NCI-H2081 treated with DMSO at 0.1 percent for 48 hours (cell line): ENCODE measurements at places on chromosomes 5 and 9.

- DNase-seq: no peak
Measured at GRCh38 chr5:94849821-94850736, 231.6 kb downstream of the SLF1 start.

DNA sequence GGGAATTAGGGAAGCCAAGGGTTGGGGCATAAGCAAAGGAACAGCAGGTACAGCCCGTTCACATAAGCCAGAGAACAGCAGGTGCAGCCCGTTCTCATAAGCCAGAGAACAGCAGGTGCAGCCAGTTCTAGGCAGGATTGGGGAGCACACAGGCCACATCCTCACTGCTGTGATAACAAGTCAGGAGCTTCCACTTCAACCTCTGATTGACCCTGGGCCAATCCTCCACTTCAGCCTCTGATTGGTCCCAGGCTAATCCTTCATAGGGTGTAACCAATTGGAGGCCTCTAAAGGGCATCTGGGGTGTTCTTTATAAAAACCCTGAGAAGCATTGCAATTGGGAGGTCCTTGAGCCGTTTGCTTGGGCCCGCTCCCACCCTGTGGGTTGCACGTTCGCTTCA lies 27.5 kb downstream of the CEL start:
- no peak for DNase-seq

- no peak for DNase-seq
Measured at GRCh38 chr5:143008809-143009521, 238.8 kb downstream of the ARHGAP26 start.

- no peak for DNase-seq
Measured at GRCh38 chr5:159033351-159033657, 66.4 kb downstream of the EBF1 start.

DNA sequence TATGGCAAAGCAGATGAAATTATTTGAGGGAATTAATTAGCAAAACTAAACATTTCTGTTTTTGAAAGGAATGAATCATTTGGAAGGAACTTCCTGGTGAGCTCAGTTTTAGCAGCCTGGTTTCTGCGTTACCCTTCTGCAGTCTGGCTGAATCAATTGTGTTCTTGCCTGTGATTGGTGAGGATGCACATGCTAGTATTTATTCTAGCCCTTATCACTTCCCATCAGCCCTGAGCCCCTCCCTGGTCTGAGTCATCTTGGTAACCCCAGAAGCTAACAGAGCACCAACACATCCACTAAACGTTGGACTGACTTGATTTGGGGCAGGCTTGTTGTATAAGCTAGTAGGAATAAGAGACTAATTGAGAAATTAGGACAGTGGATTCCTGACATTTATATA lies 6.6 kb downstream of the TJP2 start:
- DNase-seq: no peak

DNA sequence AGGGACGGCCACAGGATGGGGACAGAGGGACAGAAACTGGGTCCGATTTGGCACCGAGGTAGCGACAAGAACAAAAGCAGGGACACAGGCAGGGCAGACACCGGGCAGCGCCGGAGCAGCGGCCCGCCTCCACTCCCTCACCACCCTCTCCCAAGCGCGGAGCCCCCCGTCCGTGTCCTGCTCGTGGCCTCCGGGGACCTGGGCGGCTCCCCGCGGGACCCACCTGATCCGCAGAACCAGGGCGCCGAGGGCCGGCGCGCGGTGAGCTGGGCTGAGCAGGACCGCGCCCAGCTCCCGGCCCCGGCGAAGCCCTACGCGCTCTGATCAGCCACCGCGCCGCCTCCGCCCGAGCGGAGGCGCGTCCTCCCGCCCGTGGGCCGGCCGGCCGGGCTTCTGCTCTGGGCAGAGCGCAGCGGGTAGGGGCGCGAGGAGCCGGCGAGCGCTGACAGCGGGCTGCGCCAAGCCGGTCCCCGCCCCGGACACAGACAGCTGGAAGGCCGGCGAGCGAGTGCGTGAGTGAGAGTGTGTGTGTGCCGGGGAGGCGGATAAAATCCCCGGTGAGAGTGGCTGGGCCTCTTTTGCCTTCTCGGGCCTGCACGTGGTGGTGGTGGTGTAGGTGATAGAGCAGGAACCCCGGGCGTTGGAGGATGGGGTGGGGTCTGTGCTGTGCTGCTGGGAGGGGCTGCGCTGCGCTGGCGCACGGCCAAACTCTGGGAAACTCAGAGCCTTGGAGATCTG lies at the start of gene GGTA1:
TSS of gene GGTA1 (minus strand) at position 418 of the 738 bp plus-strand sequence. CDS start 31,922 bp downstream, outside the sequence.
- DNase-seq: no peak

DNA sequence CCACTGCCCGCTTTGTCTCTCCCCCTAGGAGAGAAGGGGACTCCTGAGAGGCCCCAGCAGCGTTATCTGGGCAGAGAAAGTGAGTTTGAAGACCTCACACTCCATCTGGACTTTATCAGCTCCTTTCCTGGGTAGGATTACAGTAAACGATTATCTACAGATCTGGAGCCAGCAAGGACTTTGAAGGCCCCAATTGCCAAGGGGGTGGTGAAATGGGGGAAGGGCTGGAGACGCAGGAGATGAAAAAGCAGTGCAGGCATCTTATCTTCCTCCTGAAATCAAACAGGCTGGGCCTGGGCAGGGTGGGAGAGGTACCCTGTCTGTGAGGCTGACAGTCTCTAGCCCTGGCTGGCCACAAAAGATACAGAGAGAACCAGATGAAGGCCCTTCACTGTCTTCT lies 105.8 kb upstream of the MSX2 start:
- DNase-seq: no peak

DNA sequence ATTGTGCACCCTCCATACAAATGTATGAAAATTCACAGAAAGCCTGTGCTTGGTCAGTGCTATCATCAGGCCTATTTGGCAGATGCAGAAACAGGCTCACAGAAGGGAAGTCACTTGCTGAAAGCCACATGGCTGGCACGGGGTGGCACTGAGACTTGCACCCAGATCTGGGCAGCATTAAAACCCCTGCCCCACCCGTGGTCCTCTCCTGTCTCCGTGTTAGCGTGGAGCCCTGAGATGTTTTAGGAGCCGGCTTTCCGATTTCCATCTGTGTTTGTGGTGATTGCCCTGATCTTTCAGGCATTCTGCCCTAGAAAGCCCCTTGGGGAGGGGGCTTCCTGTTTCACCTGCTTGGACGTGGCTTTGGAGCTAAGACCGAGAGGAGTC lies 102.2 kb upstream of the IER5L start:
- no peak for DNase-seq

DNA sequence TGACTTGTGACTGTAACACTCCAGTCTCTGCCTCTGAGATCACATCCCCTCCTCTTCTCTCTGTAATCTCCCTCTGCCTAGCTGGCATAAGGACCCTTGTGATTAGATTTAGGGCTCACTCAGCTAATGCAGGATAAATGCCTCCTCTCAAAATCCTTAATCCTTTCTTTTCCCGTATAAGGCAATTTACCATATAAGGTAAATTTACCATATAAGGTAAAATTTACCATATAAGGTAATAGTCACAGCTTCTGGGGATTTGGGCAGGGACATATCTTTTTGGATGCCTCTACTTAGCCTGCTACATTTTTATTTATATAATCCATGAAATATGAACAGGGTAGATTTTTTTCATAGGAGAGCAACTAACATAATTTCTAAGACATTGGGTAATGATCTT lies 318.0 kb upstream of the PUM3 start:
- no peak for DNase-seq

- no peak for DNase-seq
Measured at GRCh38 chr5:134649163-134649835, 714 bp downstream of the SEC24A start.

DNA sequence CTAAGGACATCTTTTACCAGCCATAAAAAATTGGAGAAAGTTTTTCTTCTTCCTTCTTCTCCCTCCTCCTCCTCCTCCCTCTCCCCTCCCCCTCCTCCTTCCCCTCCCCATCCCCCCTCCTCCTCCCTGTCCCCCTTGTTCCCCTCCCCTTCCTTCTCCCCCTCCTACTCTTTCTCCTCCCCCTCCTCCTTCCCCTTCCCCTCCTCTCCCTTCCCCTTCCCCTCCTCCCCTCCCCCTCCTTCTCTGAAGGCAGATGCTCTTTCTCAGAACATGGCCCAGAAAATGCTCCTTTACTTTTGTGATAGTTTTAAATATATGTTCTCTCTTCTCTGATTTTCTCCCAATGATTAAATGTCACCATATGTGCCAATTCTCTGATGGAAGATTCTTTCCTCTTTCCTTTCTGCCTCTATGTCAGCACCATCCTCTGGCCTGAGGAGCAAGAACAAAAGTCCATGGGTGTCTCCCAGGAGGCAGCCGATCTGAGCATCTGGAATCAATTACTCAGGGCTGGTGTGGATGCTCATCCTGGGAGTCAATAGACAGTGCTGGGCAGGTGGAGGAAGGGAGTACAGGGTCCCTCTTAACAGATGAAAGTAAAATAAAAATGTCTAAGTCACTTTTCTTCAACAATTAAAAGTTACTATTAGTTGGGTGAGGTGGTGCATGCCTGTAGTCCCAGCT lies 63.0 kb upstream of the GNA14 start:
- no peak for DNase-seq

DNA sequence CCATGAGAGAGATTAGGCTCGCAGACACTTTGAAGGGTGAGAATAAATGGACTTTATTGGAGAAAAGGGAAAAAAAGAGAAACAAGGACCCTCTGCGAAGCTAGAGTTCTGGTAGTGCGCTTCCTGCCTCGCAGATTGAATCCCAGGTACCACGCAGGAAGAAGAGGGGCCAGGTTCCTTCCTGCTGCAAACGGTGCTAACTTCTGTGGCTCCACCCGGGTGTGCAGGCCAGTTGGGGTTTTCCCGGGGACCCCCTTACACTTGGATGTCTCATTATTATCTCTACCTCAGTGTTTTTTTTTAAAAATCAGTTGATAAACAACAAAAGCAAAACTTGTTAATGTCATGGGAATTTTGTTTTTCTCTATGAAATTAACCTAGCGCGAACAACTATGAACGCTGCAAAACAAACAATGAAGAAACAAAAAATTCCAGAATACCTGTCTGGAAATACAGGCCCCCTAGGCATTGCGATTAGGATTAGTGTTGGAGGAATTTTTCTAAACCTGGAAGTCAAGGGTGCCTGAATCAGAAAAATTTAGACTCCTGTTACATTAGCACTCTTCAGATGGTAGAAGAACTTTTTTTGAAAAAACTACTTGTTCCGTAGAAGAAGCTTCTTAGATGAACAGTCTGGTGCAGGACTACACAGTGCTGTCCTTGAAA lies 414.5 kb downstream of the MAN2A1 start:
- no peak for DNase-seq

DNA sequence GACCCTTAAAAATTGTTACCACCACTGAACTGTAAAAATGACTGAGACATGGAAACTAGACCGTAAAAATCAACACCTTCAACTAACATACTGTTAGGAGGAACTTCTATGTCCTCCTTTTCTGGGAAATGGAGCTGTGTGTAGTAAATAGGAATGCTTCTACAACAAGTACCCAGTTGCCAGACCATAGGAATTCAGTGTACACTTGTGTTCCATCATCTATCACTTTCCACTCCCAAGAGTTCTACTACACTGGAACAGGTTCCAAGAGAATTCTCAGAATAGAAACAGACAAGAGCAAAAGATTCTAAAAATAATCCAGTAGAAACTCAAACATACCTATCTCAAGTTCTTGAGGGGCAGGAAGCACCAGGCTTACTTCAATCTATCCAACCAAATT lies 23.6 kb downstream of the UBAP2 start:
- no peak for DNase-seq

DNA sequence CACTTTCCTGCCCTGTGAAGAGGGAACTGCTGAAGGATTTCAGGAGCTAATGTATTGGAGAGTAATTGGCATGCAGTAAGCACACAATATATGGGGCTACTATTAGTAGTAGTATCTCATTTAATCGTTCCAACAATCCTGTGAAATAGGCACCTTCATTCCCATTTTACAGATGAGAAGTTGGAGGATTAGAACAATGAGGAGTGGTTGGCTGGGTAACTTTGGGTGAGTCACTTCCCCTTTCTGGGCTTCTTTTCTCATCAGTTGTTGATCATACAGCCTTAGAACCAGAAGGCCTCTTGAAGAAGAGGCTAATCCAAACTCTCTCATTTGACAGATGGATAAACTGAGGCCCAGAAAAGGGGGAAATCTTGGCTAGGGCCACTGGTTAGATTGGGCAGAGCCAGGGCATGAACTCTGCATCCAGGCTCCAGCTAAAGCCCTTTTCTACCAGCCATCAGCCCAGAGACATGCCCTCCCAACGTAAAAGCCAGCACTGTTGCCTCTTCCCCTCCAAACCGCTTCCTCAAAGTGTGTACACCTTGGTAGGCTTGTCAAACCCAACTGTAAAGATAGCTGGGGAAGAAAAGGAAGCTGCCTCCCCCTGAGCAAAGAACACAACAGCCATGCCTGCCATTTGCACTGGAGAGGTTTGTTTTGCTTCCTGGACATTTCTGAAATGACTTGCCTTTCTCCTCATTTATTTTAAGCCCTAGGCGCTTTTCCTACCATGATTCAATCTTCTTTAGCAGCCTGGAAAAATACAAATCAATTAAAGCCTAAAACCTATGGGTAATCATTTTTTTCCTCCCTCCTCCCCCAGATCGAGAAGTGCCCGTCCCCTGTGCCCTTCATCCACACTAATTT lies 992 bp downstream of the SPACA9 start:
- no peak for DNase-seq

DNA sequence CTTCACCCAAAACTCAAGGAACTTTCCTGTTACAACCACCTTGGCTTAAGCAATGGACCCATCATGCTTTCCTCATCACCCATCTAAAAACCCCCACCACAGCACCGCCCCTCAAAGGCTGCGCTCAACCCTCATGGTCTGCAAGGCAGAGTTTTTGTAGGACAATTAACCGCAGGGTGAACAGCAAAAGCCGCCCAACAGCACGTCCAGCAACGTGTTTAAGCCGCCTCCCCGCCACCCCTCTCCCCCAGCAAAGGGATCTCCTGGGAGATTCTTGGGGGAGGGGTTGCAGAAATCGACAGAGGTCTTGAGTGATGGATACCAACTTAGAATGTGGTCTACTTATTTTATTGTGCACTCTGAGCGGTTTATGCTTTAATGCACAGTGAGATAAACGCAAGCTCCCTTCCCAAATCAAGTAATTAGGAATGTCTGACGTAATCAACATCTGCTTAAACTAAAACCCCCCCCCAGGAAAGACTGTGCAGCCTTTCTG lies 1.9 kb downstream of the ROR2 start:
- no peak for DNase-seq

GRCh38 chr5:38478166-38478565 lies 78.3 kb downstream of the LIFR start:
- DNase-seq: no peak

- DNase-seq: no peak
Measured at GRCh38 chr5:97418462-97418861, 235.4 kb upstream of the RIOK2 start.

DNA sequence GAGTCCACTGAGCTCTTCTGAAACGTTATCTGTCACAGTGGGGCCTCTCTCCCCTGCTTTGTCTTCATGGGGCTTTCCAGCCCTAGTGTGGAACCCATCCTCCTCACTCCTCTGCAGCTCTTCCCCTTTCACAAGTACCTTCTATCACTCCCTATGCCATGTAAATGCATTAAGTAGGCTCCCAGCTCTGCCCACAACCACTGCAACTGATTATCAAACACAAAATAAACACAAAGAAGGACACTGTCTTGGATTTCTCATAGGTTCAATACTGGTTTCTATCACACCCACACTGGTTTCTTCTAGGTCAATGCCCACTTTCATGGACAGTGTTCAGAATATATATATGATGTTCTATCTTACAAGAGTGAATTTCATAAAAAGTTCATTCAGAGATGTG lies 139.4 kb downstream of the GNAQ start:
- no peak for DNase-seq

GRCh38 chr5:15103130-15103529 lies 231.6 kb upstream of the ANKH start:
- DNase-seq: no peak

GRCh38 chr5:31413030-31413812 lies 118.7 kb downstream of the DROSHA start:
- DNase-seq: no peak
